MV-4-11 (cell line): ENCODE measurements at places on chromosomes 2 and 18.

- no peak for DNase-seq
Measured at GRCh38 chr2:198775737-198776136, 682.0 kb downstream of the SATB2 start.

GRCh38 chr2:233424154-233424951 is 70.1 kb downstream of the DGKD start:
- DNase-seq: no peak

DNA sequence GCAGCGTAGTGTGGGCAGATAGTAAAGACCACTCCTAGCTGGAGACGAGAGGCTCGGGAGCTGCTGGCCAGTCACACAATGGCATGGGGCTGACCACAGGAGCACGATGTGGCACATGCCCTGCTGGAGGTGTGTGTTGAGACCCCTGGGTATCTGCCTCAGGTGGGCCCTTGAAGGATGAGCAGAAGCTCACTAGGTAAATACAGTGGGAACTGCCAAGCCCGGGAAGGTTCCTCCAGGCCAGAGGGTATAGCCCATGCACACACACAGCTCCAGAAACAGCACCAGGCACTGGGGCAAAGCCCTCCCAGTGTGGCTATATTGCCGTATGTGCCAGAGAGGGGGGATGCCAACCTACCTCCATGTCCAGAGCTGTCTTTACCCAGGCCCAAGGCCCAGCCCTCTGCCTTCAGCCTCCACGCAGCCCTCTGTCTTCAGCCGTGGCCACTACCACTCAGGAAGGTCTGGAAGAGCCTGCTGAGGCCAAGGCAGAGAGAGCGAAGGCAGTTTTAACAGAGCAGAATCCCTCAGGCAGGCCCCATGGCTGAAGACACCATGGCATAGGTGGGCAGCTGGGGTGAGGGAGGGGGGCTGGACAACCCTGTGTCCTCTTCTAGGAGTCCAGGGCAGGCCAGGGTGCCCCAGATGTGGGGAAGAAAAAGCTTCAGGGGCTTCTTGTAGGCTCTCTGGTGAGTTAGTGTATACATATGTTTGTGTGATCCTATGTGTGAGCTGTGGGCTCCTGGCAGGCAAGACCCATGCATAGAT is 7.0 kb upstream of the ARID5A start:
- no peak for DNase-seq

DNA sequence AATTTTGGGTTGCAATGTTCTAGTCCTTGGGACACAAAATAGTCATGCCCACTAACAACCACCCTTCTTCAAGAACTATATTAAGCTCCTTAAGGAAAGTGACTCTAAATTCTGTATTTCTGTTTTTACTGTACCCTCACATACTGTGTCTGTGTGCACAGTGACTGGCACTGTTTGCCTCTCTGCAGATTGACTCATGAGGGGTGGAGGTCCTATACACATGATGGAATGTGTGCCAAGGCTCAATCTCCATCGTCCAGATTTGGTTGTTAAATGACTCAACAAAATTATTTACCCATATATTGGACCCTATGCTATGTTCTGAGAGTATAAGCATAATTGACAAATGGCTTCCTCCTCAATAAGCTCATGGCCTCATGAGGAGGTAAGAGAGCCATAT is 126.6 kb upstream of the CWC22 start:
- no peak for DNase-seq

GRCh38 chr2:217933617-217933993 is 69.2 kb downstream of the TNS1 start:
- no peak for DNase-seq
